ENCODE measurements at places on chromosomes 11 and 22.

DNA sequence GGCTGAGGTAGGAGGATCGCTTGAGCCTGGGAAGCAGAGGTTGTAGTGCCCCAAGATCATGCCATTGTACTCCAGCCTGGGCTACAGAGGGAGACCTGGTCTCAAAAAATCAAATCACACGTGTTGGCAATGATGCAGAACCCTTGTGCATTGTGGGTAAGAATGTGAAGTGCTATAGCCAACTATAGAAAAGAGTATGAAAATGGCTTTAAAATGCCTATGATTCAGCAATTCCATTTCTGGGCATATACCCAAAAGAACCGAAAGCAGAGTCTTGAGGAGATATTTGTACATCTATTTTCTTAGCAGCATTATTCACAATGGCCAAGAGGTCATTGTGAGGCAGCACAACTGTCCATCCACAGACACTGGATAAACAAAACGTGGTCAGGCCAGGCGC is 2.6 kb upstream of the FADS3 start:
- DNase-seq, result no peak

- no peak for DNase-seq
Observed at GRCh38 chr11:1156506-1157340, 1.0 kb upstream of the MUC5AC start.

- DNase-seq, result no peak
Observed at GRCh38 chr11:65504674-65505465, 6.0 kb downstream of the MALAT1 start.

DNA sequence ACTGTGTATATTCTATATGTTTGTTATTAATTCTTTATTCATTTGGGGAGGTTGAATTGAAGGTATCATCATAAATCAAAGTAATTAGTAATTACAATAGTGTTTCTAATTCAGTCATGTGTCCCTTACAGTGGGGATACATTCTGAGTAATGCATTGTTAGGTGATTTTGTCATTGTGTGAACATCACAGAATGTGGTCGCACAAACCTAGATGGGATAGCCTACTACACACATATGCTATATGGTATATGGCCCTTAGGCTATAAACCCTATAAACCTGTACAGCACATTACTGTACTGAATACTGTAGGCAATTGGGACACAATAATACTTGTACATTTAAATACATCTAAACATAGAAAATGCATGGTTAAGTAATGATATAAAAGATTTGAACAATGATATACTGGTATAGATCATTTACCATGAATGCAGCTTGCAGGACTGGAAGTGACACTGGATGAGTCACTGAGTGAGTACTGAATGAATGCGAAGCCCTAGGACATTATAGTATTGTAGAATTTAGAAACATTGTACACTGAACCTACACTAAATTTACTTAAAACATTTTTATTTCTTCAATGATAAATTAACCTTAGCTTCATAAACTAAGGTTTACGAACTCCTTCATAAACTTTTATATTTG is 936.2 kb upstream of the CHORDC1 start:
- DNase-seq, result no peak

DNA sequence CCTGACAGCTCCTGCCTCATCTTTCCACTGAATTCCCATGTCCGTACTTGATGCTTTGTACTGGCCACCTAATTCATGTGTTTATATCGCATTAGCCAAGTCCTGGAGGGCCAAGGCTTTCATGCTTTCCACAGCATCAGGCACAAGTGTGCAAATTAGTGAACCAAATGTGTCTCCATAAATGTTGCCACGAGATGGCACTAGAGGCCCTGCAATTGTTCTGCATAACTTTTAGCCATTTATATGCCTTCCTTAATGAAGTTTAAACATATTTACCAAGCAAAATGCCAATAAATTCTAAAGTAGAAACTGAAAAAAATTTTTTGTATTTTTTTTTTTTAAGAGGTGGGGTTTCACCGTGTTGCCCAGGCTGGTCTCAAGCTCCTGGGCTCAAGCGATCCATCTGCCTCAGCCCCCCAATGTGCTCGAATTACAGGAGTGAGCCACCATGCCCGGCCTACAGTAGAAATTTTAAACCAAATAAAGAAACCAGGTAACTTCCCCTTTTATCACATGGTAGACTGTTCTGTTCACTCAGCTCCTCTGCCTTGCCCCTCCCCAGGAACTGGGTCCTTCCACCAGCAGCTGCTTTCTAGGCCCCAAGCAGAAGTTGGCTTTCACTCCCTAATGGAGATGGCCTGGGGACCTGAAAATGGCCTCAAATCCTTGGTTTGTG is 20.8 kb upstream of the IL18BP start:
- no peak for DNase-seq

DNA sequence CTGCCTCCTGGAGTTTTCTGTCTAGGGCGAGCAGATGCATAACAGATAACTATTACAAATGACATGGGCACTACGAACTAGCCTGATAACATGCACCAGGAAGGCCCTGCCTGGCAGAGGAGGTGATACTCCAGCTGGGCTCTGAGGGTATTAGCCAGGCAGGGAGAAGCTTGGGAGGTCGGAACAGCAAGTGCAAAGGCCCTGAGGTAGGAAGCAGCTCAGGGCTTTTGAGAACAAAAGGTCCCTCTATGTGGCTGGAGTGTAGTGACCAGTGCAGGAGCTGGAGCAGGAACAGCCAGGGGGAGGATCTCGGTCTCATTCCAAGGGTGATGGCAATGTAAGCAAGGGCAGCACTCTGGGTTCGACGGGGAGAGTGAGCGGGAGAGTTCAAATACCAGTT is 61.6 kb upstream of the TCF20 start:
- no peak for DNase-seq

Measured in amygdala (tissue), 56 donors.